ENCODE measurements at places on chromosomes 2 and 18. TPM values are rescaled to one million over a fixed set of nuclear protein-coding genes. Genes with fewer than 3 reads are reported as not detected.

- no peak for DNase-seq
Measured at GRCh38 chr2:182650704-182651103, 65.4 kb upstream of the DNAJC10 start.

DNA sequence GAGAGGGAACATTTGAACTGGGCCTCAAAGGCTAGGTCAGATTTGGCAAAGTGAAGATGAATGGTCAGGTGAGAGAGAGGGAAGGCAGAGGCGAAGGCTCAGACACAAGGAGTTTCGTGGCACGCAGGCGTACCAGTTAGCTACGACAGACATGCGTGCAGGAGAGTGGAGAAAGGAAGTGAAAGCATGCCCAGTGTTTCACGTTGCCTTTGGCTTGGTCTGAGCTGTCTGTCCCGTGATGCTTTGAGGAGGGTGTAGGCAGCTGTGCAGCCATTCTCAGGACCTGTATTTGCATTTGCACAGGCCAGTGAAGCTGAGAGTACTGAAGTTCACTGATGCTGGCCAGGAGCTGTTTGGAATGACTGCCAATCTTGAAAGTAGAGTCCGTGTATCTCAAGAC, 69.5 kb downstream of the HNRNPLL start:
- no peak for DNase-seq

DNA sequence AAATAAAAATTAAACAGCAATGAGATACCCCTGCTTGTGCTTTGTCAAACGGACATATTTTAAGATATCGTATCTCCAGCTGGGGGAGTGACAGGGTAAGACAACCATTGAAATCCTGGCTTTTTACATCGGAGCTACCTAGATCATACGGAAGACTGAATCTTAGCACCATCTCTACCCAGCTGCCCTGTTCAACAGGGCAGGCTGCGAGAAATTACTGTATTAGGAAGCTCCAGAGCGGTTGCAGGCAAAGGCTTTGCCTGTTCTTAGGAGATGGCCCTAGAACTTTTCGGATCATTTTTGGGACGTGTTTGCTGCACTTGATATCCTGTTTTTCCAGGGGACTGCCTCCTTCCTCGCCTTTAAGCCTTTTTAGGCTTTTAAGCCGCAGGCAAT, 2.0 kb upstream of the PRKCE start:
- DNase-seq = no peak

GRCh38 chr2:5798084-5798483, 105.9 kb downstream of the SOX11 start:
- no peak for DNase-seq

- DNase-seq = no peak
Measured at GRCh38 chr2:57802243-57802642, 244.4 kb upstream of the VRK2 start.

DNA sequence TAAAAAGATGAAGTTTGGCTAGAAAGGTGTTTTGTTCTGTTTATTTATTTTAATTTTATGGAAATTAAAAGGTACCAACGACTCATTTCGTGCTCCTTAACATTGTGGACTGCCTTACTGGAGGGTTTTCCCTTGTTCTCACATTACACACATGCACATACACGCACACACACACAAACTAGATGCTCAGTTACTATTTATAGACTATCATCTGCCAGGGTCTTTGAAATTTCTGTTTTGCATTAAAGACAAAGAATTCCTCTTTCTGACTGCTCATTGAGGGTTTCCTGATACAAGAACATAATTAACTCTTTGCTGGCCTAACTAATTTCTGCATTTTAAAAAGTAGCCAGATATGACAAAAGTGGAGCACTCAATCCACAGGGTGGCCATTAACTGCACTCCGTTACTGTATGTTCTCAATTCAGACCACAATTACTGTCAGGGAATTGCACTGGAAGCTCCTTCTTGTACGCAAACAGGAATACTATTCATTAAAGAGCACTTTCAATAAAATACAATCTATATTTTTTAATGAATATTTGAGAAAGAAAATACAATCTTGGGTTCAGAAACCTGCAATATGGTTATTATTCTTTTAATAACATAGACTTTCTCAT, 366.9 kb upstream of the GALNT5 start:
- no peak for DNase-seq

- DNase-seq = no peak
Measured at GRCh38 chr2:204967199-204967960, 422.1 kb downstream of the PARD3B start.

GRCh38 chr2:223692191-223692947, 90.2 kb upstream of the SCG2 start:
- no peak for DNase-seq

- peak; percentile 63 for DNase-seq
Measured at GRCh38 chr2:74267068-74267467, 68.7 kb downstream of the MTHFD2 start.

DNA sequence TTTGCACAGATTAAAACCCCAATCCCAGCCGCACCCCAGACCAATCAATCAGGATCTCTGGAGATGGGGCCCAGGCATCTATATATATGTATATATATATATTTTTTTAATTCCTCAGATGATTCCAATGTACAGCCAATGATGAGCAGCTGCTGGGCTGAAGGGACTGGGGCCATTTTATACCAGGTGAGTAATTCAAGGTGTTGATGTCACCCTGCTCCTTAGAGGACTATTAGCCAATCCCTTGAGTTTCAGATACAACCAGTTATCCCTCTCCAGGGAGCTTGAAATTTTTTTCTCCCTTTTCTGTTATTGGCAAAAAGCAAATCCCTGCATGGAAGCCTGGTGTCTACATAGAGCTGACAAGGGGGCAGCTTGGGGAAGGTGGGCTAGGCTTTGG, 59.8 kb downstream of the MCFD2 start:
- DNase-seq = no peak

DNA sequence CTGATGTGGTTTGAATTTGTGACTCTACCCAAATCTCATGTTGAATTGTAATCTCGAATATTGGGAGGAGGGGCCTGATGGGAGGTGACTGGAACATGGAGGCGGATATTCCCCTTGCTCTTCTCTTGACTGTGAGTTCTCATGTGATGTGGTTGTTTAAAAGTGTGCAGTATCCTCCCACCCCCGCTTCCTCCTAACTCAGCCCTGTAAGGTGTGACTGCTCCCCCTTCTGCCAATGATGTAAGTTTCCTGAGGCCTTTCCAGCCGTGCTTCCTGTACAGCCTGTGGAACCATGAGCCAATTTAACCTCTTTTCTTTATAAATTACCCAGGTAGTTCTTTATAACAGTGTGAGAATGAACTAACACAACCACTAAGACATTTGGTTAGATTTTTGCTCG, 458.4 kb downstream of the THSD7B start:
- DNase-seq = no peak

GRCh38 chr2:133941666-133942065, 312.2 kb upstream of the MGAT5 start:
- DNase-seq = no peak

GRCh38 chr18:7921938-7922587, 354.9 kb downstream of the PTPRM start:
- DNase-seq = no peak

GRCh38 chr2:237916296-237916695, 50.5 kb upstream of the UBE2F start:
- no peak for DNase-seq

- DNase-seq = peak; percentile 50
Measured at GRCh38 chr2:98505311-98505808, 60.7 kb downstream of the INPP4A start.

DNA sequence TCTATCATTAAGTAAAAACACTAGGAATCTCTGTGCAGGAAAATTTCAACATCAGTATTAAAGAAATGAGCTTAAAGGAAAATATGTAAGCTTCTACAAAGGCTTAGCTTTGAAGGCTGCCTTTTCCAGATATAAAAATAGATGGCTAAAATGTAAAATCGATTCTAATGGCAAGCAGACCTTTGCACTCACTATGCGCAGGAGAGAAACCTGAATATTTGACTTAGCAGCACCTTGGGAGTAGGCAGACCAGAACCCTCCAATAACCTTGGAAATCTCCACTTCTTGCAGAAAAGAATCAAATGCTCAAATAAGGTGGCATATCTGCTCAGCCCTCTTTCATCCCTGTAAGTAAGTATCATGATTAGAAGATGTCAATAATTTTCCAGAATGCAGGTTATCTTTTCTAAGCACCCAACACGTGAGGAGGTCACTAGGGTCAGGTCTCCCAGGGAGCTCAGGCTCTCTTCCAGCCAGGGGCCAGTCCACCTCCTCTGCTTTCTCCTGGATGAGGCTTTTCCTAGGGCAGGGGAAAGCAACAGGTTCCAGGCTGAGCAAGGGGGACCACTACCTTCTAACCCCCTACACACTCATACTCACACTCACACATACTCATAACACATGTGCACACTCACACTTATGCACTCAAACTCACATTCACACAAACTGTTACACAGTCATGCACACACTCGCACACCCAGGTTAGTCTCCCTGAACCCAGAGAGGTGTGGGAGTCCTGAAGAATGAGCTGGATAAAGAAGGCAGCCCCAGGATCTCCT, 3.8 kb downstream of the PIEZO2 start:
- no peak for DNase-seq

Gene LIMS4
- 1.2 TPM for total RNA-seq

Gene NAT8
- total RNA-seq = not detected

Gene CLHC1
- total RNA-seq = 8.1 TPM

Gene CHRND
- not detected for total RNA-seq

Gene SLC4A1AP
- 16.6 TPM for total RNA-seq

Gene UGT1A6
- total RNA-seq = 10.2 TPM

Data from left colon (tissue), 2 donors.